ENCODE measurements at places on chromosomes 3 and 15.

GRCh38 chr3:180277041-180277440 lies 240.3 kb upstream of the PEX5L start:
- no peak for DNase-seq

- no peak for DNase-seq
Observed at GRCh38 chr15:98063871-98064270, 103.4 kb downstream of the ARRDC4 start.

DNA sequence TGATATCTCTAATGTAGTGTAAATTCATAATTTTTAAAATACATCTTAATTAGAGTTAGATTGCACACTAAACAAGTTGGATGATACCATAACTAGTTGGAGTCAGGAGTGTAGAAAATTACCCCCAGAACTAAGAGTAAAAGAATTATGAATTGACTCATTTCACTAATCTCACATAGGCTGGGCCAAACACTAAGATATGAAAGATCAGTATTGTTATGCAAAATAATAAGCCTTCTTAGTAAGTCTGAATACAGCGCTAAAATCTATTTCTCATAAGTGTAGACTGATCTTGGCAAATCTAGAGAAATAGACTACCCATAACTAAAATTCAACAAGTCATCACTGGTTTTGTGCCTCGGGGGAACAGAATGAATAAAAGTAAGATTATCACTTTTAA lies 979.0 kb downstream of the ROBO1 start:
- DNase-seq, result no peak

GRCh38 chr15:86645925-86646500 lies 566.3 kb downstream of the AGBL1 start:
- DNase-seq, result no peak

DNA sequence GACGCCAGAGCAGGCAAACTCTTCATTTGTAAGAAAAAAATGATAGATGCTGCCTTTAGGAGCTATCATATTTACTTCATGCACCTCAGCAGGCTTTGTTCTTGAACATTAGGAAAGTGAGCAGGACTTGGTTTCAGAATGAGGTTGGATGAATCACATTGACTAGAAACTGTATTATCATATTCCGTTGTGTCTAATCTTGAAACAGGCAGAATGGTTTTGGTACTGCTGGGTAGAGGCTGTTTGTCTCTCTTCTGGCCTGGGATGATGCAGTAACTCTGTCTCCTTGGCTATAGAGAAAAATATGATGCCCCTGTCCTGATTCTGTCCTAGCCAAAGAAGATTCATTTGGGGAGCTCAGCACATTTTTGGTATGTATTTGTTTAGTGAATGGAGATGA lies 344.2 kb upstream of the GRM7 start:
- no peak for DNase-seq

GRCh38 chr3:31955581-31955980 lies 25.5 kb downstream of the OSBPL10 start:
- no peak for DNase-seq

GRCh38 chr3:127768346-127769008 lies 53.8 kb downstream of the MGLL start:
- DNase-seq, result no peak

DNA sequence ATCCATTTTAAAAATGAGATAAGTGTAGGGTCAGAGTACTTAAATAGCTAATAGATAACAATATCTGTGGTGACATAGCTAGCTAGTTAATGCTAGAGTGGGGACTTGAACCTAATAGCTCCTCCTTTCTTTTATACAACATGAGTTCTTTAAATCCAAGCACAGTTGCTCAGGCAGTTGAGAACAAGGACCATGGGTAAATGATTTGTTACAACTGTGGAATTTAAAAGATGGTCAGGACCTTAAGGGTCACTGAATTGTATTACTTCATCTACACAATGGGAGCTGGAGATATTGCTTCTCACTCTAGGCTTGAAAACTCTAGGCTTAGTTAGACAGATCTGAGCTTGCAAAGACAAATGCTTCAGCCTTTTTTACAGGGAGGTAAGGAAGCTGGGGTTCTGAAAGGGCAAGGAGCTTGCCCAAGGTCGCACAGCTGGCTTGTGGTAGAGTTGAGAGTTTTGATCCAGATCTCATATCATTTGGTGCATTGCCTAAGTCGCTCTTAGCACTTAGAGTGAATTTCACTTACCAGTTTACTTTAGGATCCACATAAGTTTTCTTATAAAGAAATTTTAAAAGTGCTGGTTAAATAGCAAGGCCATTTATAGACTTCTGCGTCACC lies 90.2 kb downstream of the EDEM1 start:
- DNase-seq, result no peak

DNA sequence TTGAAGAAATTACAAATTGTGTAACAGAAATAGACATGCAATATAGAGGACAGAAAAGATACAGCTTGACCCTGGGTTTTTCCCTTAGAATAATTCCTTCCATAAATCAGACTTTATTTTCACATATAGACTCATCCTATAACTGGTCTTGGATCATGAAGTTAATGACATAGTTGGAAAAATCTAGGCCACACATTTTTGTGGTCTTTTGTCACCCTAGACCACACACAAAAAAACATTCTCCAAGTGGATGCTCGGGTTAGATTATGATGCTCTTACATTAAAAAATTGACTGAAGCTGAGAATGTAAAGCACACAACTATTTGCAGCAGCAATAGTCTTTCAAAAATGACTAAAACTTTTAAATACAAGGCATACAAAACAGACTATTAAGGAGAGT lies 7.5 kb upstream of the PLA2G4D start:
- DNase-seq, result no peak

DNA sequence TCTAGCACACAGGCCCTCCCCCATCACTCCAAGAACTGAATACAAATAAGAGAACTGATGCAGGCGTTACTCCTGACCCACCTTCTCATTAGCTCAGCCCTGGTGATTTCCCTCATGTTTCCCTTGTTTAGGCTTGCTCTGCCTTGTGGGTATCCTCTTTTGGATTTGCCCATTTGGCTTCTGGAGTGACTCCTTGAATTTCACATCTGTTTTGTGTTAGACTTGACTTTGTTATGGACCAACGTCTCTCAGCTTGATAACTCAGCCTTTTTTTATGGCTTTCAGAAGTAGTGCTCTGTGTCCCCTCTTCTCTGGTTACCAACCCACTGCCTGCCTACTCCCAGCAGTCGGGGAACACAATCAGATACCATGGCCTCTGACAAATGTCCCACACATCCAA lies 11.3 kb upstream of the TMOD3 start:
- DNase-seq, result no peak

DNA sequence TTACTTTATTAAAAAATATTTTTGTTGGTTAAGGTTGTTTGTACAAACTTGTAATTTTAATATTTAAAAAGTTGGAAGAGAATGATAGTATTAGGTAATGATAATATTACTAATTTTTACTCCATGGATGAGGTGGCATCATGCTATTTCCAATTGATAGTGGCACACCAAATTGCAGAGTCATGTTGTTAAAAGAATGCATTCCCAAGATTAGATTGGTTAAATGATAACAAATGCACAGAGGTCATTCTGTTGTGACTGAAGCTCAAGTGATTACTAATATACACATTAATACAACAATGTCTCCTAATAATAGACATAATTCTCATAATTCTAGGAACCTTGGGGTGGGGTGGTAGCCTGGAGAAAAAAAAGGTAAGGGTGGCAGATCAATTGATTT lies 73.2 kb upstream of the ZBED2 start:
- DNase-seq, result no peak

DNA sequence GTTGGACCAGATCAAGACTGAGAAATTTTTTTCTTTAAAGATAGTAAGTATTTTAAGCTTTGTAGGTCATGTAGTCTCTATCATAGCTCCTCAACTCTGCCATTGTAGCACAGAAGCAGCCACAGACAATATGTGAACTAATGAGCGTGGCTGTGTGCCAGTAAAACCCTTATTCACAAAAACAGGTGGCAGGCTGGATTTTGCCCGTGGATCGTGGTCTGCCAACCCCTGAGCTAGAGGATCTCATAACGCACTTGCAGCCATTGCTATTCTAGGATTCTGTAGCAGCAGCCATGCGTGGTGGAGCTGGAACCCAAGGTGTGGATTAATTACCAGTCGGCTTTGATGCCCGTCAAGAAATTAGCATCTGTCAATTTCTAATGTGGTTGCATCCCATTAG lies 68.7 kb upstream of the PLXNA1 start:
- DNase-seq, result no peak

DNA sequence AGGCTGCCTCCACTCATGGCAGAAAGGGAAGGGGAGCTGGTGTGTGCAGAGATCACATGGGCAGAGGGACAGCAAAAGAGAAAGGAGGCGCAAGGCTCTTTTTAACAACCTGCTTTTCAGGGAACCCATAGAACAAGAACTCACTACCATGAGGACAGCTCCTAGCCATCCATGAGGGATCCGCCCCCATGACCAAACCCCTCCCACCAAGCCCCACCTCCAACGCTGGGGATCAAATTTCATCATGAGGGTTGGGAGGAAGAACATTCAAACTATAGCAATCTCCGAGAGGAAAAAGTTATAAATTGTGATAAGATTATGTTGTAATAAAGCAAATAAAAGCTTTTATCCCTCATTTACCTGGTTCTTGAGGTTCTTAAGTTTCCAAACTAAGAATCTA lies 84.7 kb upstream of the LMCD1 start:
- DNase-seq, result no peak

- DNase-seq, result no peak
Observed at GRCh38 chr3:111472556-111472955, 69.4 kb upstream of the CD96 start.
